ENCODE measurements at places on chromosomes 6 and 20.
A peak's percentile ranks its signal among the peaks of the same experiment; 100 is the strongest.

DNA sequence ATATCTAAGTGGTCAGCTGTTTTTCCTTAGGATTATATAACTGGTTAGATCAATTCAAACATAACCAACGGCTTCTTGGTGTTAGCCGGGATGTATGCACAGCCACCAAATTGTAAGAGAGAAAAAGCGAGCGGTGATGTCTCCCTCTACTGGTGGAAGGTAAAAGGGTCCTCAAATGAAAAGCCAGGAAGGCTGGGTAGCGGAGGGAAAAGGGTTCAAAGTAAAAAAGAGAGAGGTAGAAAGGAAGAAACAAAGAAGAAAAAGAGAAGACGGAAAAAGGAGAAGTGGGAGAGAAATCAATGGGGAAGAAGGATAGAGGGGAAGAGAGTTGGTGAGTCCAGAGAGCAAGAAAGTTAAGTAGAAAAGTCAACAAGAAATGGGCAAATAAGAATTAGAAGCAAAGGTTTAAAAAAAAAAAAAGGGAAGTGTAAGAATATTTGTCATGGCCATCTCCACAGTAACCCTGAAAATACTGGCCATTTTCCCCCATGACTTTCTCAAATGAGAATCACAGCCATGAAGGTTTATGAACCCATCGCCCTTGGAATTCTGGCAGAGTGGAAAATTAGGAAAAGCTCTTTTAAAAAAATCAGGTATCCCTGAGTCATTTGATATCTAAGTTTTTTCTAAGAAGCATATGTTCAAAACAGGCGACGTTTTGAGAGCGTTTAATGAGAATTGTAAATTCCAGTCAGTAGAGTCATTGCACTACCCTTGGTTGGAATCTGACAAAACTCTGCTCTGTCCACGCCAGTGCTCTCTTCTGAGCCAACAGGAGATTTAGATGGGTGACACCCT, 155.6 kb upstream of the SNX9 start:
- no peaks in the 10 kb centered on the region for H3K36me3 ChIP-seq
- no peaks in the 10 kb centered on the region for H3K4me1 ChIP-seq
- peak; percentile 54 for DNase-seq
- H3K27ac ChIP-seq, result no peak overlapping the region
- H3K4me3 ChIP-seq, result no peak overlapping the region
- H3K27me3 ChIP-seq, result no peaks in the 10 kb centered on the region

GRCh38 chr6:138537106-138537505, 37.8 kb upstream of the NHSL1 start:
- H3K27me3 ChIP-seq, result no peaks in the 10 kb centered on the region
- no peak overlapping the region for H3K27ac ChIP-seq
- H3K4me1 ChIP-seq, result peaks cover 31% of the 10 kb centered on the region
- no peaks in the 10 kb centered on the region for H3K36me3 ChIP-seq
- no peak for DNase-seq

DNA sequence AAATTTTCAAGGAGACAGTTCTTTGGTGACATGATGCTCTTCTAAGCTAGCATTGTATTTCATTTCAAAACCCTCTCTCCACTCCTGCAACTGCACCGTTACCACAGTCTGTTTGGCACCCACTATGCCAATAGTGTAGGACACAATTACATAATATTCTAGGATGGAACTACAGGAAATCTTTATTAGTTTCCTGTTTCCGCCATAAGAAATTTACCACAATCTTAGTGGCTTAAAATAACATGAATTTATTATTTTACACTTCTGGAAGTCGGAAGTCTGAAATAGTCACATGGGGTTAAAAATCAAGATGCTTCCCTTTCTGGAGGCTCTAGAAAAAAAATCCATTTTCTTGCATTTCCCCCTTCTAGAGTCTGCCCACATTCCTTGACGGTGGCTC, 733.1 kb downstream of the HDGFL1 start:
- DNase-seq, result no peak
- no peak overlapping the region for H3K27ac ChIP-seq
- no peaks in the 10 kb centered on the region for H3K4me1 ChIP-seq
- no peaks in the 10 kb centered on the region for H3K27me3 ChIP-seq
- no peaks in the 10 kb centered on the region for H3K36me3 ChIP-seq

- peak overlapping the region; percentile 72 for H3K27ac ChIP-seq
- H3K4me1 ChIP-seq, result peaks cover 31% of the 10 kb centered on the region
- H3K4me3 ChIP-seq, result no peak overlapping the region
Measured at GRCh38 chr6:142845624-142846458, 99.1 kb downstream of the HIVEP2 start.

DNA sequence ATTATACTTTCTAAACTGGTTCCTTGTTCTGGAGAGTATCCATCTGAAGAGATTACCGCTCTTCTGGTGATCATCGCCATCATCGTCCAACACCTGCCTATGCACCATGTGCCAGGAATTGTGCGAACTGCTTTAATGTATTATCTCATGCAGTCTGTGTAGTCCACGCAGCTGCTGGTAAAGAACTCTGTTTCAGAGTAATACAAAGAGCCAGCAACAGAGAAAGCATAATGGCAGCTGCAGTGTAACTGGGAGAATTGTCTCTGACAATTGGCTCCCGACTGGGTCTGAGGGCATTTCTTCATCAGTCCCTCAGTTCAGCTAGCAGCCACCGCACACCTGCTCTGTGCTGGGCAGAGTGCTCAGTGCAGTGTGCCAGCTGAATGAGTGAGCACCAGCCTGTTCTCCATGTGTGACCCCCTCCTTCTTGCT, 383.4 kb downstream of the GRIK2 start:
- DNase-seq, result no peak
- H3K27ac ChIP-seq, result no peak overlapping the region
- H3K4me1 ChIP-seq, result no peaks in the 10 kb centered on the region
- no peaks in the 10 kb centered on the region for H3K27me3 ChIP-seq
- H3K36me3 ChIP-seq, result no peaks in the 10 kb centered on the region
- H3K4me3 ChIP-seq, result no peak overlapping the region

- H3K27ac ChIP-seq, result no peak overlapping the region
- peaks cover 13% of the 10 kb centered on the region for H3K27me3 ChIP-seq
- no peaks in the 10 kb centered on the region for H3K36me3 ChIP-seq
- DNase-seq, result no peak
- H3K4me3 ChIP-seq, result no peak overlapping the region
Measured at GRCh38 chr20:63031251-63032014, 24.7 kb upstream of the BHLHE23 start.

- H3K4me3 ChIP-seq, result no peak overlapping the region
- H3K27ac ChIP-seq, result no peak overlapping the region
- no peaks in the 10 kb centered on the region for H3K4me1 ChIP-seq
Measured at GRCh38 chr6:40187535-40188144, 253.4 kb upstream of the MOCS1 start.

Data from body of pancreas (tissue), 4 donors.